Lung (tissue), 17 donors: ENCODE measurements at places on chromosomes 5 and 9.

DNA sequence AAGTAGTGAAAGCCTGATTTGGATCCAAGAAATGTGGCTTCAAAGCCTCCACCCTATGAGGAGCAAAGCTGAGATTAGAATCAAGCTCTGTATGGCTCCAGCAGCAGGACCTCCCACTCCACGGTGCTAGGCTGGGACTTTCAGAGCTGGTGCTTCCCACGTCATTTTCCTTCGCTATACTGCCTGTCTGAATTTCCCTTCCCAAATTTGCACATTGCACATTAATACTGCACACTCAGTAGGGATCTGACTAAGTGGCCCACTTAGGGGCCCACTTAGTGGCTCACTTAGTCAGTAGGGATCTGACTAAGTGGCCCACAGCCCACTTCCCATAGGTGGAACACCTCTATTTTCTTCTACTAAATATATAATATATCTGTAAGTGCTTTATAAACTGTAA is 14.1 kb upstream of the SPDL1 start:
- H3K27ac ChIP-seq = no peak overlapping the region
- no peak for DNase-seq
- no peak overlapping the region for H3K4me3 ChIP-seq
- H3K27me3 ChIP-seq = no peaks in the 10 kb centered on the region

- no peak for DNase-seq
- H3K27me3 ChIP-seq = no peaks in the 10 kb centered on the region
- H3K4me3 ChIP-seq = no peak overlapping the region
- no peaks in the 10 kb centered on the region for H3K36me3 ChIP-seq
Observed at GRCh38 chr9:92761686-92762085, 2.9 kb downstream of the BICD2 start.

GRCh38 chr5:32508806-32509805 is 64.6 kb upstream of the ZFR start:
- H3K27ac ChIP-seq = no peak overlapping the region
- H3K36me3 ChIP-seq = no peaks in the 10 kb centered on the region
- H3K4me3 ChIP-seq = no peak overlapping the region
- H3K27me3 ChIP-seq = no peaks in the 10 kb centered on the region
- H3K4me1 ChIP-seq = peaks cover 36% of the 10 kb centered on the region
- DNase-seq = no peak

DNA sequence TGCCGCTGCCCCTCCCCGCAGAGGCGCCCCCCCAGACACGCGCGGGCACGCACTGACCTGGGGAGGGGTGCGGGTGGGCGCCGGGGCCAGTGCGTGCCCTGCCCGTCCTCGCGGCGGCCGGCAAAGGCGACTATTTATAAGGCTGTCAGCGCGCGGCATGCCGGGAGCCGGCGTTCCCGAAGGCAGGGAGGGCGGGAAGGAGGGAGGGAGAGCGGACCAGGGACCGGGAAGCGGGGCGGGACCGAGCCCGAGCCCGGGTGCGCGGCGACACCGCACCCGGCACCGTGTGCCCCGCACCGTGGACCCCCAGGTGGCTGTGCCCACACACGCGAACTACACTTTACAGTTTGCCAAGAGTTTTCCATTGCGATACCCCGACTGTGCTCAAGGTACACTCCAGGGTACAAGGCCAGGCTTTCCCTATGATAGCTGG is at the start of gene AK1:
Gene AK1, minus strand, starts transcription at position 110 of the 433 bp plus-strand sequence. CDS start 3,058 bp downstream, outside the sequence.
- H3K36me3 ChIP-seq = no peaks in the 10 kb centered on the region
- H3K4me3 ChIP-seq = peak within 1 kb of the TSS; percentile 45
- H3K27ac ChIP-seq = peak within 1 kb of the TSS; percentile 92
- peak; percentile 76 for DNase-seq
- no peaks in the 10 kb centered on the region for H3K4me1 ChIP-seq

- peak overlapping the region; percentile 78 for H3K27ac ChIP-seq
- peak; percentile 55 for DNase-seq
- no peaks in the 10 kb centered on the region for H3K36me3 ChIP-seq
- H3K27me3 ChIP-seq = no peaks in the 10 kb centered on the region
- no peaks in the 10 kb centered on the region for H3K4me1 ChIP-seq
Observed at GRCh38 chr5:100902440-100903038, 543 bp downstream of the ST8SIA4 start.

DNA sequence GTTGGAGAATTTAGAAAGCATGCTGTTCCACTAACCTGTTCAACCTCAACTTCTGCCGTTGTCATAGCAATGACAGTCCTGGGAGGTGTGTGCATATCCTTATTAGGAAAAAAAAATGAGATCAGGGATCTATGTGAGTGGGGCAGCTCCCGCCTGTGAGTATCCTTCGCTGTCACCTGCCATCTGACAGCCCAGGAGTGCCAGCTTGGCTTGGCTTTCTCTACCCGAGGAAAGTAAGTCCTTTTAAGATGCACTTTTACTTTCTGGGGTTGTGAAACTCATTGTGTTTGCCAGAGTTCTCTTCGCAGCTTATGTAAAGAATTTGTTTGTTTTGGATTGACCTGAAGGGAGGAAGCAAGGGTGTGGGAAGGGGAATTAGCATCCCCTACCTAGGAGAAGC is 21.8 kb downstream of the PCDHAC2 start:
- no peak overlapping the region for H3K27ac ChIP-seq
- no peaks in the 10 kb centered on the region for H3K4me1 ChIP-seq
- H3K27me3 ChIP-seq = no peaks in the 10 kb centered on the region
- H3K36me3 ChIP-seq = no peaks in the 10 kb centered on the region

DNA sequence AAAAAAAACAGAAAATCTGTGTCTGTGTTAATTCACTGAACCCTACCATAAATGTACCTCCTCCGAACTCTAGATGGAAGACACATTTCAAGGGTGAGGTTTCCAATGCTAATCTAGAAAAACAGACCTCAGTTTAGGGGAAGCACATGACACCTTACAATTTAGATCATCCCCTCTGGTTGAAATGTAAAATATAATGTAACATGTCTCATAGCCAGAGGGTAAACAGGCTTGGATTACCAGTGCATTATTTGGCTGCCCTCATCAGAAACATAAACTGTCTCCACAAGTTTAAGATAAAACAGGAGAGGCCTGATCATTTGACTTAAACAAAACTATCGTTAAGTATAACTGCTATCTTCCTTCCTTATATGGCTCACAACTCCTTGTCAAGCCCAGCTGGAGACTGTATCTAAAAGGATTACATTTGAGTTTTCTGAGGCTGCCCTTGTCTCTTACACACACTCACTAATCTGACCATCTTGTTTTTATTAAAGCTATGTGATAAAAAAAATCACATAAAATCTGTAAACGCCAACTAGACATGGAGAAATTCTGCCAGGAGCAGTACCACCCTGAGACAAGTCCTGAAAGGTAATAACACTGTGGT is 105.7 kb downstream of the LURAP1L start:
- H3K4me3 ChIP-seq = no peak overlapping the region
- no peaks in the 10 kb centered on the region for H3K36me3 ChIP-seq
- peak; percentile 83 for DNase-seq
- H3K27ac ChIP-seq = no peak overlapping the region
- no peaks in the 10 kb centered on the region for H3K4me1 ChIP-seq

DNA sequence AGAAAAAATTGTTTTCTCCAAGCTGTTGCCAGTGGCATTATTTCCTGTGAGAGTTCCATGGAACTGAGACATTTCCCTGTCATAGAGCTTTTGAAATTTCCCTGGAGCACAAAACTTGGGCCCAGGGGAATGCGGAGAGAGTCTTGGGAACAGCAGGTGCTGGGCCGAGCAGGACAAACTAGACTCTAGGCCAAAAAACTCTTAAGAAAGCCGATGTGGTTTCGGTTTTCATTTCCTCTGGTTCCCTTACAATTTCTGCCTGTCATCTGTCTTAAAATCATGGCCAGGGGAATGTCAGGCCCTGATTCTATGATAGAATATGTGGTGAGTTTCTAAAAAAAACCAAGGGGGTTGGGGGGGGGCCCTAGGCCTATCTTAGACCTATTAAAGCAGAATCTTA is 4.6 kb downstream of the SLC35A4 start:
- peak overlapping the region; percentile 10 for H3K27ac ChIP-seq
- peaks cover 13% of the 10 kb centered on the region for H3K36me3 ChIP-seq
- no peaks in the 10 kb centered on the region for H3K27me3 ChIP-seq

- peaks cover 2% of the 10 kb centered on the region for H3K4me1 ChIP-seq
- H3K36me3 ChIP-seq = no peaks in the 10 kb centered on the region
- no peak for DNase-seq
- H3K27me3 ChIP-seq = no peaks in the 10 kb centered on the region
- no peak overlapping the region for H3K27ac ChIP-seq
- H3K4me3 ChIP-seq = no peak overlapping the region
Observed at GRCh38 chr9:132187121-132187620, 25.3 kb downstream of the NTNG2 start.

GRCh38 chr9:2083479-2083878 is 68.3 kb downstream of the SMARCA2 start:
- H3K36me3 ChIP-seq = peaks cover 74% of the 10 kb centered on the region
- no peak overlapping the region for H3K4me3 ChIP-seq
- H3K27ac ChIP-seq = no peak overlapping the region
- H3K27me3 ChIP-seq = no peaks in the 10 kb centered on the region
- H3K4me1 ChIP-seq = no peaks in the 10 kb centered on the region

GRCh38 chr5:32173267-32174010 is 680 bp downstream of the GOLPH3 start:
- DNase-seq = peak; percentile 90
- H3K4me3 ChIP-seq = peak overlapping the region; percentile 98
- peaks cover 8% of the 10 kb centered on the region for H3K4me1 ChIP-seq
- peak overlapping the region; percentile 94 for H3K27ac ChIP-seq
- no peaks in the 10 kb centered on the region for H3K27me3 ChIP-seq

DNA sequence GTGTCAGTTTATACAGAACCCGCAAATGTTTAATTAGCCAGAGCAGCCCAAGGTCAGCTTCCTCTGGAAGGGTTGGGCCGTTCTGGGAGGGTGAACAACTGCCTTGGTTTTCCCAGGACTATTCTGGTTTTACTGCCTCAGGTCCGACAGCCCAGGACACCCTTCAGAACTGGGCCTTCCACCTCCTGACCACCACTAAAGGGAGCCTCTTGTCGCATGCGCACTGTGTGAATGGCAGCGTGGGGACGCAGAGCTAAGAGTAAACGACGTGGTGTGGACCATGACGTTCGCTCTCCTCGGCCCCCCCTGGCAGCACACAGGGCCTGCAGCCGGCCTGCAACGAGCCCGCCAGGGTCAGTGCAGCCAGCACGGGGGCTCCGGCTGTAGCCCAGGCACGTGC is 214.9 kb downstream of the FANCC start:
- no peak overlapping the region for H3K4me3 ChIP-seq
- no peaks in the 10 kb centered on the region for H3K27me3 ChIP-seq
- no peak for DNase-seq
- no peaks in the 10 kb centered on the region for H3K4me1 ChIP-seq

DNA sequence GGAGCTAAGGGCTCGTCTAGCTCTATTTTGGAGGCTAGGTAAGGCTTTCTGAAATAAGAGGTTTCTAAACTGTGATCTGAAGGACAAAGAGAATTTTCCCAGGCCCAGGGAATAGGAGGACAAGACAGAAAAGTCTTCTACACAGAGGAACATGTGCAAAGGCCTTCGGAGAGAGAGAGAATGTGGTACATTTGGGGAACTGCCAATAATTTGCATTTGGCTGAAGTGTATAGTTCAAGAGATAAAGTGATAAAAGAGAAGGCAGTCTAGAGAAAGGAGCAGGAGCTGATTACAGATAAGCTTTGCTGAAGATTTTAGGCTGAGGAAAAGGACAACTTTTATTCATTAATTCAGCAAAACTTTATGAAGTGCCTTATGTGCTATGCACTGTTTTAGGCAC is 214.4 kb upstream of the ELL2 start:
- H3K36me3 ChIP-seq = no peaks in the 10 kb centered on the region
- H3K27me3 ChIP-seq = no peaks in the 10 kb centered on the region
- DNase-seq = peak; percentile 42
- no peak overlapping the region for H3K4me3 ChIP-seq

- no peaks in the 10 kb centered on the region for H3K27me3 ChIP-seq
- DNase-seq = no peak
- H3K4me3 ChIP-seq = no peak overlapping the region
- H3K36me3 ChIP-seq = no peaks in the 10 kb centered on the region
- H3K27ac ChIP-seq = no peak overlapping the region
- no peaks in the 10 kb centered on the region for H3K4me1 ChIP-seq
Observed at GRCh38 chr5:125267636-125268248, 521.3 kb upstream of the ZNF608 start.

GRCh38 chr5:11596185-11596584 is 308.1 kb downstream of the CTNND2 start:
- H3K4me1 ChIP-seq = no peaks in the 10 kb centered on the region
- no peak overlapping the region for H3K4me3 ChIP-seq
- DNase-seq = no peak
- H3K27me3 ChIP-seq = no peaks in the 10 kb centered on the region
- no peaks in the 10 kb centered on the region for H3K36me3 ChIP-seq
- no peak overlapping the region for H3K27ac ChIP-seq

GRCh38 chr9:88663771-88664419 is 128.9 kb downstream of the NXNL2 start:
- H3K36me3 ChIP-seq = no peaks in the 10 kb centered on the region
- DNase-seq = peak; percentile 91
- H3K27me3 ChIP-seq = no peaks in the 10 kb centered on the region
- H3K4me1 ChIP-seq = no peaks in the 10 kb centered on the region
- no peak overlapping the region for H3K27ac ChIP-seq
- no peak overlapping the region for H3K4me3 ChIP-seq

- H3K36me3 ChIP-seq = peaks cover 14% of the 10 kb centered on the region
- H3K27me3 ChIP-seq = no peaks in the 10 kb centered on the region
- no peak for DNase-seq
- peak overlapping the region; percentile 85 for H3K4me3 ChIP-seq
Observed at GRCh38 chr9:114588210-114588609, 641 bp downstream of the ATP6V1G1 start.

GRCh38 chr5:17238521-17239041 is 21.1 kb downstream of the BASP1 start:
- H3K36me3 ChIP-seq = no peaks in the 10 kb centered on the region
- H3K27me3 ChIP-seq = no peaks in the 10 kb centered on the region
- H3K4me3 ChIP-seq = no peak overlapping the region
- DNase-seq = no peak
- no peaks in the 10 kb centered on the region for H3K4me1 ChIP-seq

DNA sequence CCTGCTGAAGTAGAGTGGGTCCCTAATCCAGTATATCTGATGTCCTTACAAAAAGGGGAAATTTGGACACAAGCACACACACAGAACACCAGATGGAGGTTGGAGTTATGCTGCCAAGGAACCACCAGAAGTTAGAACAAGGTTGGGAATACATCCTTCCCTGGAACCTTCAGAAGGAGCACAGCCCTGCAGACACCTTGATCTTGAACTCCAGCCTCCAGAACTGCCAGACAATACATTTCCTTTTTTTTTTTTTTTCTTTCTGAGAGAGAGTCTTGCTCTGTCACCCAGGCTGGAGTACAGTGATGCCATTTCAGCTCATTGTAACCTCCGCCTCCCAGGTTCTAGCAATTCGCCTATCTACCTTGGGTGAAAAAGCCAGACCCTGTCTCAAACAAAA is 7.1 kb upstream of the ODF2 start:
- H3K27me3 ChIP-seq = no peaks in the 10 kb centered on the region
- H3K36me3 ChIP-seq = no peaks in the 10 kb centered on the region
- H3K4me1 ChIP-seq = no peaks in the 10 kb centered on the region
- no peak overlapping the region for H3K27ac ChIP-seq
- no peak overlapping the region for H3K4me3 ChIP-seq

GRCh38 chr9:99354104-99354503 is 132.0 kb downstream of the SEC61B start:
- H3K4me3 ChIP-seq = no peak overlapping the region
- no peaks in the 10 kb centered on the region for H3K36me3 ChIP-seq
- H3K27ac ChIP-seq = peak overlapping the region; percentile 48
- H3K4me1 ChIP-seq = no peaks in the 10 kb centered on the region
- peaks cover 14% of the 10 kb centered on the region for H3K27me3 ChIP-seq

GRCh38 chr5:10364186-10364689 is 10.7 kb downstream of the MARCHF6 start:
- H3K27me3 ChIP-seq = no peaks in the 10 kb centered on the region
- no peak for DNase-seq
- H3K27ac ChIP-seq = no peak overlapping the region
- no peaks in the 10 kb centered on the region for H3K36me3 ChIP-seq
- peaks cover 6% of the 10 kb centered on the region for H3K4me1 ChIP-seq
- H3K4me3 ChIP-seq = no peak overlapping the region

- peaks cover 23% of the 10 kb centered on the region for H3K27me3 ChIP-seq
- H3K27ac ChIP-seq = no peak overlapping the region
- no peaks in the 10 kb centered on the region for H3K36me3 ChIP-seq
Observed at GRCh38 chr5:139757727-139758509, 37.7 kb upstream of the PSD2 start.
